ENCODE measurements at places on chromosomes 2 and 18.
A peak's percentile ranks its signal among the peaks of the same experiment; 100 is the strongest.

DNA sequence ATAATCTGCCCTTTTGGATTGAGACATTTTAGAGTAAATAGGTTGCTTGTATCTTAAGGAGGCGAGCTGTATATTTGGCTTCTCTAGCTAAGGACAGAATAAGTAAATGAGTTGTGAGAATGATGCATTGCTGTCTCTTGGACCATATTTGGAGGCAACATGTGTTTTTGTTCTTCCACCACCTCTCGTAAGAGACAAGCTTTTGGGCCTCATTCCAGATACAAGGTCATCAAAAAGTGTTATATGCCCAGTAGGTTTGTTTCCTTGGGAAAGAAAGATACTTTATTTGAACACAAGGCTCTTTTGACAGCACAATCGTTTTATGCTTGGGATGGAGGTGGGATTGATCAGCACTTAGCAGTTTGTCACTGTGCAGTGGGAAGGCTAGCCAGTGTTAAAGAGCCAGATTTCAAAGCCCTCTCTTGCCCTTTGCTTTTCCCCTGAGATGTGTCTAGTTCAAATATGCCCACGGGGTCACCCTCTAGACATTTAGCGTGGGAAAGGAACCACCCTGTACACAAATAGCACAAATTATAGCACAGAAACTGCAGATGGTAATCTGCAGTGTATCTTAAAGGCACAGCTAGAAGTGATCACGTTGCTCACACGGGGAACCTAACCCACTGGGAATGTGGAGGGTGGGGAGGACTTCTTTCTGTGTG lies 131.3 kb downstream of the MAP4K4 start:
- no peak for DNase-seq

GRCh38 chr2:30869988-30870387 lies 62.7 kb upstream of the CAPN13 start:
- no peak for DNase-seq

- DNase-seq = no peak
Measured at GRCh38 chr18:8634508-8634907, 25.3 kb downstream of the RAB12 start.

GRCh38 chr2:196941398-196942078 lies 15.0 kb upstream of the PGAP1 start:
- no peak for DNase-seq

GRCh38 chr18:76498064-76498463 lies 3.0 kb upstream of the ZNF516 start:
- no peak for DNase-seq

DNA sequence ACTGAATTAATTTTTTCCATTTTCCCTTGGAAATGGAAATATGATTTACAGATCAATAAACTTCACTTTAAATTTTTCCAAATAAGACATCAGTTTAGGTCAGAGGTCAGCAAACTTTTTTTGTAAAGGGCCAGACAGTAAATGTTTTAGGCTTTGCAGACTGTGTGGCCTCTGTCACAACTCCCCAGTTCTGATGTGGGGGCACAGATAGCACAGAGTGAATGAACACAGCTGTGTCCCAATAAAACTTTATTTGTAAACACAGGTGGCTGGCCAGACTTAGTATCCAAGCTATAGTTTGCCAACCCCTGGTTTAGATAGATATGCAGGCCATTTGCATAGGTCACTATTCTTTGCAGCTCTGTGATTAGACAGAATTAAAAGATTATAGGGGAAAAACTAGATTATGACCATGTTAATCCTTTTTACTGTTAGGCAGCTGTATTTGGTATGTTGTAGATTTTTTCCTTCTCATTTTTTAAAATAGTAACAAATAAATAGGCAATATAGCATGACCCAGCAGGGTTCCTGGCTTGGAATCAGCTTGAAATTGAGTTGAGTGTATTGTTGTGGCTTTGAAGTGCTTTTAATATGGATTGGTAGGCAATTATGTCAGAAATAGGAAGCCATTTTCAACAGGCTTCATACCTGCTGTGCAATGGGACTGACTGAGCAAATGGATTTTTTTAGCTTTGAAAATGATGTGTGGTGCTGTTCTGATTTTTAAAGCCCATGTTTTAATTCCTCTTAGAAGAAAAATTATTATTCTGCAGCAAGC lies 59.7 kb downstream of the WDSUB1 start:
- DNase-seq = no peak

- DNase-seq = no peak
Measured at GRCh38 chr2:237714690-237715458, 83.7 kb upstream of the RBM44 start.

- DNase-seq = no peak
Measured at GRCh38 chr18:56580026-56580425, 58.4 kb downstream of the TXNL1 start.

- DNase-seq = no peak
Measured at GRCh38 chr2:53787614-53788289, 908 bp downstream of the ERLEC1 start.

- no peak for DNase-seq
Measured at GRCh38 chr2:223221139-223221835, 169.3 kb downstream of the KCNE4 start.

DNA sequence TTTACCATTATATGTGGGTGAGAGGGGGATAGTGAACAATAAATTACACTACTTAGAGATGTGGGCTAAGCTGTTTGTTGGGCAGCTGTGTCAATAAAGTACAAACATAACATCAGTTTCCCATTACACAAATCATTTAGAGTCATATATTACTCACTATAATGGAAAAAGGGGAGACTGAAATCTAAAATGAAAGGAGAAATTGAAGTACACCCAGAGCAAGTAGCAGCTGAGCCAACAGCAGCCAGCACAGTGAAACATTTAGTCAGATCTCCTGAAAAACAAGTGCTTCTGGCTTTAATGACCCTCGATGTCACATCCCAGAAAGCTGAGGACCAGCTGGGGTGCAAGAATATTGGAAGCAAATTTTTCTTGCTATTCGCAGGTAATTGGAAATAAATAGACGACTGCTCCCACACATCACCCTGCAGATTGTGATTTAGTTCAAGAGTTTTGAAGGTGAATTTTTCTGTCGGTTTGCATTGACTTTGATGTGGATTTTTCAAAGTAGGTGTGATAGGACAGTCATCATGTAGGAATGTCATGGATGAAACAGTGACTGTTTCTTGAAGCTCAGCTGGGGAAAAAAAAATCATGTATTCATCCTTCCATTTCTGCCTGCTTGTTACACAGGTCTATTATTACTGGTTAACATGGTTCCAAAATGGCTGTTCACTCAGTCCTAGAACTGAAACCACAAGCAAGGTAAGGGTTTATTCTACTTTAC lies 1607.3 kb upstream of the CELF4 start:
- DNase-seq = peak; percentile 95

DNA sequence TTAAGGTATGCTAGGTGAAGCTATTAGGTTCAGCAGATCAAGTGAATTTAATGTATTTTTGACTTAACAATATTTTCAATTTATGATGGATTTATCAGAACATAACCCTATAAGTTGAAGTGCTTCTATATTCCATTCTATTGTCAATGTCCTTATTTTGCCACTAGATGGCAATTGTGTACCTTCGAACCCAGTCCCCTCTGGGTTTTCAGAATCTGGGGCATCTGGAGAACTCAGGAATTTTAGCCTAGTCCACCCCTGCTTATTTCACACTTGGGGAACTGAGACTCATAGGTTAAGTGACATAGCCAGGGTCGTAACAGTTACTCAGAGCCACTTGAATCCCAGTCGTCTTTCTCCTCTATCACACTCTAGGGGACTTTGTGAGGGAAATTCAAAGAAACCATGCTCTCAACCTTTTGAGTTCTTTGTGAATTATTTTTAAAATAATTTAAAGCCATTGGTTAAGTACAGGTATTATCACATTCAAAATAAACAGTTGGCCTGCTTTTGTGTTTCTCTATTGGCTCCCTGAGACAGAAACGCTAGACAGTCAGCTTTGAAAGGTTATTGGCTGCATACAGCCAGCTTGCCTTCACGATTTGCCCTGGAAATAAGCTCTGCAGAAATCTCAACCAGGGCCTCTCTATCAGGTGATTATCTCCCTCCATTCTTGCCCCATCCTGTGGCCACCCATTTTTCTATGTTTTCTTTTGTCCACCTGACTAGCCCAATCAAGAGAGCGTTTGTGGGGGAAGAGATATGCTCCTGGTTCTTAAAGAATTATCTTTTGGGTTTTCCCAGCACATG lies 145.0 kb downstream of the TTC27 start:
- DNase-seq = peak; percentile 36

DNA sequence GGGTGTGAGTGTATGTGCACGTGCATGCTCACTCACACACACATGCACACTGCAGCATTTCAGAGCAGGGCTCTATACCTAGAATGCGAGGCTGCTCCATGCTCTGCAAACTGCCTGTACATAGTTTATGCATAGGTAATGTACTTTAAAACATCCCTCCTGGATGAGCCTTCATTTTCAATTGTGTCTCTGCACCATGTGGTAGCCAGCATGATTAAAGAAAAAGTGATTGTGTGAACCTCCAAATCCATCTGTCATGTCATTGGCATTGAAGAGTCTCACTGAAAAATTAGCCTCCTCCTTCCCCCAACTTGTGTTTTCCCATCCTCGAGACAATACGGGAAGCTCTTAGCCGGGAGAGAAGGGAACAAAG lies 120.9 kb upstream of the SPATS2L start:
- DNase-seq = no peak

DNA sequence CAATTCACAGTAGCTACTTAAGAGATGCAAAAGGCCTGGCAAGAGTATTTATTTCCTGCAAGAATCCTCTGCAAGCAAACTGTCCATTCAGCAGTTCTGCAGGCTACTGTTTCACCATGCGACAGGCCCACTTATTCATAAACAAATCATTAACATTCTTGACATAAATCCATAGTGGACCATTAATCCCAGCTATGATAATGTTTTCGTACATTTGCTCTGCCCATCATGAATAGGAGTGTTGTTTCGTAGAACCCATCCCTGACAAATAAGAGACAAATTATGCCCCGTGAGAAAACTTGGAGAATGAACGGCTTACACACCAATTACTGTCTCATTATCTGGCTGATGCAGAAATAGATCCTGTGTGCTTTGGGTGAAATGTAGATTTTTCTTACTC lies 65.4 kb downstream of the PID1 start:
- DNase-seq = no peak

DNA sequence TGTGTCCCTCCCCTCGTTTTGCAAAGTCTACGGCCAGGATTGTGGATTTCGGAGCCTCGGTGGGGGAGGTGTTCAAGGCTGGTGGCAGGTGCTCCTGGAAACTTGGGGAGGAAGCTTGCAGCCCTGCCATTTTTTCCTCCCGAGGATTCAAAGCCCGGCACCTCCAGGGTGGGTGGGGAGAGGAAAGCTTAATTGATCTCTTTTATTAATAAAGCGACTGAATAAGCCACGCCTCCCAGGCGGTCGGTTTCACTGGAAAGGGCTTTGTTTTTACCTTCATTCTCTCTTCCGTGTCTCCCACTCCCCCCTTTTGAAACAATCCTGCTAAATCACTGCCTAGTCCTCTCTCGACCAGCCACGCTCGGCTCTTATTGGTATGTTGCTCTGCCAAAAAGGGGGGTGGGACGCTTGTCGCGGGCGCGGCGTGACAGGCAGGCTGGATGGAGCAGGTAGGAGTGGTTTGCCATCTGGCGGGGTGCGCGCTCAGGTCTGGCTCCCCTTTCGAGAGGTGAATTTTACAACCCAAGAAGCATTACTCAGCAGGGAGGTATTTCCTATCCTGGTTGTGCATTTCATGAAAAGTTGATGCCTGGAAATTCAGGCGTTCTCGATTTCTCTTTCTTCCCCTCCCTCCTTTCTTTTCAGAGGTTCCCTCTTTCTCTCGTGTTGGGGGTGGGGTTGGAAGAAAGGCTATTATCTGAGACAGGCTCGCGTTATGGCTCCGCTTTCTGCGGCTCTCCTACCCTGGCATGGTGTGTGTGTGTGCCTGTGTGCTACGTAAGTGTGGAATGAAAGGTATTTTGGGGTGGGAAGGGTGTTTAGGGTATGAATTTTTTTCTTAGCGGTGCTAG lies 1.4 kb downstream of the NEDD4L start:
- peak; percentile 31 for DNase-seq

All from SHP77 (cell line).